ENCODE measurements at places on chromosomes 1 and 21.

DNA sequence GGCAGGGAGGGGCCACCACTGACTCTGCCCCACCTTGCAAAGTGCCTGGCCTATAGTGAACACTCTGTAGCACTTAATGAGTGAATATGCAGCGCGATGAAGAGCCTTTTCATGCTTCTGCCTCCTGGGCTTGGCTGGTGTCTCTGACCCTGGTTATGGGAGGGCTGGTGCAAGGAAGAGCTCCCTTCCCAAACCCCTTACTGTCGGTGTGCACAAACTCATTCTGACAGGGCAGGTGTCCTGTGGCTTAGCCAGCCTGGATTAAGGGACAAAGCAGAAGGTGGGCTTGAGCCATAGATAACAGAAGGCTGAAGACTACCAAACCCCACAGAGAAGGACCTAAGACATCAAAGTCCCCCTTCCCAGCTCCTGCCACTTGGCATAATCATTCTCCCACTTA is 2.0 kb upstream of the NCMAP start:
- DNase-seq: no peak

GRCh38 chr1:223732993-223733798 is 20.9 kb downstream of the CAPN2 start:
- no peak for DNase-seq

GRCh38 chr1:231748760-231749415 is 122.3 kb downstream of the DISC1 start:
- DNase-seq: no peak

- no peak for DNase-seq
These were observed 19.2 kb downstream of the CAPZB start for GRCh38 chr1:19466112-19466561.

GRCh38 chr1:83805921-83806320 is 193.0 kb downstream of the TTLL7 start:
- DNase-seq: no peak

GRCh38 chr1:98417820-98418219 is 243.7 kb upstream of the SNX7 start:
- no peak for DNase-seq

DNA sequence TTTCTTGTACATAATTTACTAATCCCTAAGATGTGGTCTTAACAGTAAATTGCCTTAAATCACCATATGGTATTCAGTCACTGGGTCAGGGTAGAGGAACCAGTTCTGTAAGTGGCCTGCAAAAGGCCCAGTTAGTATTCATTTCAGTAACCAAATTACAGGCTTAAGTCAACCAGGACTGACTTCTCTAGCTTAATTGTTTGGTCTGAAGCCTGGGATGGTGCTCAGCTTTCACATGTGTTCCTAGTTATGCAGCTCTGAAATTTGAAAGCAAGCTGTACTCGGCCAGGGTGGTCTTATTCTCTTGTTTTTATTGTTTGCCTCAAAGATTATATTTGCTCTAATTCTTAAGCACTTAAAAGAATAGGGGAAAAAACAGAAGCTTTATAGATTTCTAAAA is 144.6 kb downstream of the MAGI3 start:
- DNase-seq: no peak

DNA sequence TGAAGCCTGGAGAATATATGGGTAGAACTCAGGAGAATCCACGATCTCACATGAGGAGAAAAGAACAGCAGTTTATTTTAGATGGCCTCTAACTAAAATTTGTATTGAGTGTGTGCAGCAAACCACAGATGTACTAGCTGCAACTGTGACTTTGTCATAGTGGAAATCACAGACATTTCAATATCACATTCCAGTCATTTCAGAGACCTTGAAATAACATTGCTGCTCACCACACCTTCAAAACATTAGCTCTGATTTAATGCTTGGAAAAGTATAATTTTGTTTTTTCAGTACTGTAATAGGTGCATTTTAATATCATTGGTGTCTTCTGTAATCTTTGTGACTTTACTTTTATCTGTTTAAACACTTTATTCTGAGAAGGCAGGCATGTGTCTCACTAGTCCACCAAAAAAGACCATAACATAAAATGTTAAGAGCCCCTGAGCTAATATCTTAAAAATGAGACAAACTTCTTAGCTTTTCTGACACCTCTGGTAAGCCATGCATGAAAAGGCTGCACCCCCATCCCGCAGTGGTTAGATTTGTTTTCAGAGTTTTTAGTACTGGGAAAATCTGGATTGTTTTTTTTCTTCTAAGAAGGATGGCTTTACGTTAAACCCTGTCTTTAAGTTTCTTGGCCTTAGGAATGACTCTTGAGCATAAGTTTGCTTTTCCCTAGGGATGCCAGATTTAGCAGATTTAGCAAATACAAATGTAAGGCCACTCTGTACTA is 30.1 kb downstream of the KCNJ15 start:
- no peak for DNase-seq

DNA sequence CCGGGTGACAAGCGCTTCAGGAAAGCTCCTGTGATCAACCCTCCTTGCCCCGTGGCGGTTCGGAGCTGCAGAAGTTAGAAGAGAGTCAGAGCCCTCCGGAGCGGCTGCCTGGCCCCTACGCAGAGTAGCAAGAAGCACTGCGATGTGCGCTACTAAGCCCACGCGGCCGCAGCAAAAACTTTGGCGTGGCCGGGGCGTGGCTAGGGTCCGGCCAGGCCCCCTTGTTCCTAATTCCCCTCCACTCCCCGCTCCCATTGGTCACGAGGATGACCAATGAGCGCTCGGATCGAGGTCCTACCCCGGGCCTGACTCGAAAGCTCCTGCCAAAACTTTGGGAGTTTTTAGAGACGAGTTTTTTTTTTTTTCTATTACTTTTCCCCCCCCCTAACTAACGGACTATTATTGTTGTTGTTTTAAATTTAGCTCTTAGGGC is at the start of gene HLX:
Gene HLX, plus strand, starts transcription at position 368 of the 433 bp plus-strand sequence. CDS start 415 bp downstream, outside the sequence.
- no peak for DNase-seq

- no peak for DNase-seq
These were observed 20.5 kb downstream of the HTR1D start for GRCh38 chr1:23196627-23197328.

DNA sequence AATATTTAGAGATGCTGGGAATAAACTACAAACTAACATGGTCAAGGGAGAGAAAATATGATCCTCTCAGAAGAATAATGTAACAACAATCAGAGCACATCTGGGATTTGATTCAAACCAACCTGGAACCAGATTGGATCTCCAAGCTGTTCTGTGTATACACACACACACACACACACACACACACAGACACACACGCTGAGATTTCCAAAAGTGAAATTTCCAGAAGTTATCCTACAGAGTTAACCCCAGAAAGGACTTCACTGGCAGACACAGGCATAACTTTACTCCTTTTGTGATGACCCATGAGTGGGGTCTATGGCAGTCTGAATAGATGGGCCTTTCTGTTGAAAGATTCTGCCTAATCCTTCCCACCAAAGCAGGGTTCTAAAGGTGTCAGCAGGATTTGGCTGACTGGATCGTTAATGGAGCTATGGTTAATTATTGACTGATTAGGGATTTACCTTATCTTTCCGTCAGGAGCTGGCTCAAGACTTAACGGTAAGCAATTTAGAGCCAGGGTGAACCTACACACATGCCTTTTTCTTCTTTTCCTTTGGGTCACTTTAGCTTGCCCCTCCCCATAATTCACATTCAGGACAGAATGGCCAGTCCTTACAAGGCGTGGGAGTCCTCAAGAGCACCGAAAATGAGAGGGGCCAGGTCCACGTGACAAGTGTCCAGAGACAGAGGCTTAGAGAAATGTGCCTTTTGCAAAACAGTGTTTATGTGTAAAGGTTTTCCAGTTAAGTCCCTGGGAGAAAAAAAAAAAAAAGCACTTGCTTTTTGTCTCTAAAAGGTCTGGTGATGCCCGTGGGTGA is 10.9 kb upstream of the PROX1 start:
- DNase-seq: no peak

- no peak for DNase-seq
These were observed 51.3 kb downstream of the MAST2 start for GRCh38 chr1:45854724-45855123.

- DNase-seq: no peak
These were observed 228.1 kb downstream of the TPR start for GRCh38 chr1:186146974-186147373.

DNA sequence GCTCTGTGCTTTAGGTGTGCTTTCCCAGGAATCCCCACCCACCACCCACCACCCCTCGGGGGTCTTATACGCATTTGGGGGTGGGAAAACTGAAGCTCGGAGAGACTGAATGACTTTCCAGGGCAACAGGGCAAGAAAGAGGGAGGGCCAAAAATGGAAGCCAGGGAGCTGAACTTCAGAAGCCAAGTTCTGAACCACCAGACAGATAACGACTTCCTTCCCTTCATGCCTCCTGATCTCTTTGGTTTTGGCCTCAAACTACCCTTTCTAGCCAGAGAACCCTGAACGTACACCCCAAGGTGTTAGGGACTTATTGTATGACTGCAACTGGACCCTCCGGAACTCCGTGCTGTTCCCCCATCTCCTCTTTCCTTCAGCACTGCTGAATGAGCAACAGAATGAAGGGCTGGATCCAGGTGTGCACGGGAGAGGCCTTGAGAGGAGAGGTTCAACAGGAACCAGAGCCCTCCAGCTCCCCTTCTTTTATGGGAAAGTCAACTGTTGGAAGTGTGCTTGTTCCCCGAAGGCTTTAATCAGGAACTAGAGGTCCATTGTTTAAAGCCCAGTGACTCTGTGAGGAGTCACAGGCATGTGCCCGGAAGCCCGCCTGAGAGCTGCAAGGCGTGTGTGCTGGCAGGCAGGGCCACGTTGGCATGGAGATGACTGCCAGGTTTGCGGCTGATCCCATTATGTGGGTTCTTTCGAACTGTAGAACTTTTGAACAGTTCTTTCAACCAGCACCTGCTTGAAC is 3.1 kb downstream of the BACE2 start:
- no peak for DNase-seq

DNA sequence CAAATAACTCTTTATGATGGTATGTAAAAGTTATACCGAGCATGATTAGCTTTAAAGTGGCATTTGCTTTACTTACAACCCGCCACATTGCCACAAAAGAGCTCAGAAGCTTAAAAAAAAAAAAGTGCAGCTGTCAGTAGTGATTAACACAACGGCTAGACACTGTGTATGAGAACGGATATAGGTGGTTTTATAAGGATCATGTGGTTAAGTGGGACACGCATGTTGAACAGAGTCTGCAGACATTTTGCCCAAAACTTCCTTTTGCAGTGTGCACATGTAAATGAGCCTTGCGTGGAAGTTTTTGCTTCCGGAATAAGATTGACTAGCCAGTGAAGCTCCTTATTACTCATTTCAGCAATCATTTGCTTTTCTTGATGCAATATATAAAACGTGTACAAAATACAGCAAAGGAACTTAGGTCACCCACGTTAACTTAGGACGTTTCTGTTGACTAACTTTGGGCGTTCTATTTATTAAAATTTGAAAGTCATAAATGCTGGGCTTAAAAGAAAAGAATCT is 58.7 kb upstream of the RGS1 start:
- peak; percentile 88 for DNase-seq

GRCh38 chr21:44867999-44868700 is 5.3 kb downstream of the PTTG1IP start:
- DNase-seq: peak; percentile 14

DNA sequence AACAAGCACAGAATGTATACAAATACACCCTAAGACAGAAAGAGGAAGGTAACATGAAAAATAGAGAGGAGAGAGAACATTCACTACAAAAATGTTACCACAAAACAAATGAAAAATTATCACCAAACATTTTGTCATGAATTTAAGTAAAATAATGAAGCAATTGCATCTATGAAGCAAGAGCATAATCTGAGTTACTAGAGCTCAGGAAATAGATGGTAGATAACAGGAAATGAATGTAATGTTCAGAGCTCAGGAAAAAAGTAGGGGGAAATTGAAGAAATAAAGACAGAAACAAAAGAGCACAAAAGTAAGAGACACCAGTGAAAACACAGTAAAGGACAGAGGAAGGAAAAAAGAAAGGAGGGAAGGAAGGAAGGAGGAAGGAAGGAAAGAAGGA is 19.4 kb downstream of the SEC16B start:
- DNase-seq: no peak

Measured in GDM1 (cell line).